AG20443 (cell line): ENCODE measurements at places on chromosomes 6 and 20.
A peak's percentile ranks its signal among the peaks of the same experiment; 100 is the strongest.

DNA sequence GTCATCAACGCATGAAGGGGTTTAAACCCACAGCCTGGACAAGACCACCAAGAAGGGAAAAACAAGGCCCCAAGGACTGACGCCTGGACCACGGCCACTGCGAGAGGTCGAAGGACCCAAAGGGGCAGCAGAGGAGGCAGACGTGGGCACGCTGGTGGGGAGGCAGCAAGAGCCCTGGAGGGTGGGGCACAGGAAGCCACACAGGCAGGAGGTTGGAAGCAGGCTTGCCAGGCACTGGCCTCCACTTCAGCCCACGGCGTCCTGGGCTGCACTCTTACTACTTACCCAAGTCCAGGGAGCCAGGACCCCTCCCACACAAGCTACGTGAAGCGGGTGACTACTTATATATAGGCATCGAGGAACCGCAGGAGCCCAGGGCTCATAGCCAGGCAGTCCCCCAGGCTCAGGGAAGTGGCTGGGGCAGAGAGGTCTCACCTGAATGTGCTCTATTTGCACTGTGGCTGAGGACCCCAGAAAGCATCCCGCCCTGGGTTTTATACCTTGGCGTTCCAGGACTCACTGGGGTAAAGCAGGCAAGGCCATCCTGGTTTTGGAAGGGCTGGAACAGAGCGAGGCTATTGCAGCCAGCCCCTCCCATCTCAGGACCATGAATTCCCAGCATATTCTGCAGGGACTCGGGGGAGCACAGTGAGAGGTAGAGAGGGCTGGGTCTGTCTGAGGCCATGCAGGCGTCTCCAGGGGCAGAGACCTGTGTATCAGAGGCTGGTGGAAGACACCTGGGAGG is 113.8 kb upstream of the AFDN start:
- DNase-seq = no peak

DNA sequence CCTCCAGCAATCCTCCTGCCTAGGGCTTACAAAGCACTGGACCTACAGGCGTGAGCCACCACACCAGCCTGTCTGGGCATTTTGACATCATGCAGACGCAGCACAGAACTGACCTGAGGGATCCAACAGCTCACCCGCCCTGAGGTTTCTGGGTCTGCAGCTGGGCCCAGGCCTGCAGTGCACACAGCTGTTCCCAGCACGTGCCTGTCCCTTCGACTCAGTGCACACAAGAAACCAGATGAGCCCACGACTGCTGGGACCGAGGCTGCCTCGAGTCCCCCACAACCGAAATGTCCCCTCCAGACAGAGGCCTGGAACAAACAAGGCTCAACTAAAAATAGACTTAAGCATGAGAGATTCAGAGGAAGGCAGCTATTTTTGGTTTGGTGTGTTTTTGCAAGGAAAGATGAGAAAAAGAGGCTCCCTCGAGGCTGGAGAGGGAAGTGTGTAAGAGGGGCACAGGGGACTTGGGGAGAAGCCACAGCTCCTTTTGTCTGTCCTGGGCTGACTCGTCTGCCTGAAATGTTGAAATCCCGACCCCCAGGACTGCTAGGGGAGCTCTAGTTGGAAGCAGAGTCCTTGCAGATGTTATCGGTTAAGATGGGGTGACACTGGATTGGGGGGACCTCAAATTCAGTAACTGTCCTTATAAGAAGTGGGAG is 66.3 kb downstream of the YTHDF1 start:
- no peak for DNase-seq

GRCh38 chr20:51650685-51651134 is 108.2 kb upstream of the NFATC2 start:
- DNase-seq = peak; percentile 40

DNA sequence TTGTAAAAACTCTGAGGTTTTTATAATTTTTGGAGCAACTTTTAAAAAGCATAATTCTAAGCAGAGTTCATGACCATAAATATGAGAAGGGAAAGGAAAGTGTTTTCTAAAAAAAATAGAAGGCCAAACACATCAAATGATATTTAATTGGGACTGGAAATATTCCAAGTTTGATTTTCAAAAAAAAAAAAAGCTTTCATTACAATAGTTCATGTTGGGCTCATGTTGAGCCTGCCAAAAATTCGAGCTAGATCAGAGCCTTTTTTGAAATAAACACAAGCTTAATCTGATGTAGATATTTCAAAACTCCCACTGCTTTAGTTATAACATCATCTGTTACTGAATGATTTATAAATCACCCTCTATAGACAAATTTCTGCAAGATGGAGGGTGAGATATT is 163.4 kb upstream of the DEFB112 start:
- no peak for DNase-seq

DNA sequence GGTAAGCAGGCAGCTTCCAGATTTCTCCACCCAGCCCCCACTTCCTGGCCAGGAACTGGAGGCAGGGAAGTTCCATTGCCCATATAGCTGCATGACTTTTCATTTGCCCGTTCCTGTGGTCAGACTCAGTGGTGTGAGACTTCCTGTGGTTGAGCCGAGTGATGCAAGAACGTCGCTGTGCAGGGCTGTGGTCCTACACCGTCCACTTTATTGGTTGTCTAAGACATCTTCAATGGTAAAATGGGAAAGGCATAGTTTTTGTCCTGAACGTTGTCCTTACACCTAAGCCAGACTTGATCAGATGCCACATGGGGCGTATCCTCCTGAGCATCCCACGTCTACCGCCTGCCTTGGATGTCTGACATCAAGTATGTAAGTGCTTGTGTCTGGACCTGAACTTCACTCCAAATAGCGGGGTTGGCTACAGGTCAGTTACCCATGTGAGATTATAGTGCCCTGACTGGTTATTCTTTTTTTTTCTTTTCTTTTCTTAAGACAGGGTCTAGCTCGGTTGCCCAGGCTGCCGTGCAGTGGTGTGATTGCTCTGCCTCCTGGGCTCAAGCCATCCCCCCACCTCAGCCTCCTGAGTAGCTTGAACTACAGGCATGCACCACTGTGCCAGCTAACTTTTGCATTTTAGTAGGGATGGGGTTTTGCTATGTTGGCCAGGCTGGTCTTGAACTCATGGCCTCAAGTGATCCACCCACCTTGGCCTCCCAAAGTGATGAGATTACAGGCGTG is 25.9 kb upstream of the GTSF1L start:
- DNase-seq = peak; percentile 88

GRCh38 chr20:61659994-61660346 is 405.7 kb downstream of the TAF4 start:
- no peak for DNase-seq

DNA sequence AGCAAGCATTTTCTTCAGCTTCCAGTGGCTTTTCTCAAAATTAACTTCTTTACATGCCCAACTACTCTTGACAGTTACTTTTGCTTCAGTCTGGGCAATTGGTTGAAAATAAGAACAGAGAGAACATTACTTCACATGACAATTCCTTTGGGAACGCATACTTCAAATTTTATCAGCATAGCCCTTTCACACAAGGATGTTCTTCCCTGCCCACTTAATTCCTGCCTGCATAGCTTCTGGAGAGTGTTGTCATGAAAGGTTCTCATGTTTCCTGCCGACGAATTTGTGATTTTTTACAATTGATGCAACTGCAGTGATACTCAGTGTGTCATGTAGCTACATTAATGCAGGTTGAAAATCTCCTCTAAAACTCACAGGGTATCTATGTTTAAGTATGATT is 22.0 kb upstream of the SNRNP48 start:
- peak; percentile 79 for DNase-seq

GRCh38 chr6:163418311-163419029 is 4.0 kb downstream of the QKI start:
- no peak for DNase-seq

DNA sequence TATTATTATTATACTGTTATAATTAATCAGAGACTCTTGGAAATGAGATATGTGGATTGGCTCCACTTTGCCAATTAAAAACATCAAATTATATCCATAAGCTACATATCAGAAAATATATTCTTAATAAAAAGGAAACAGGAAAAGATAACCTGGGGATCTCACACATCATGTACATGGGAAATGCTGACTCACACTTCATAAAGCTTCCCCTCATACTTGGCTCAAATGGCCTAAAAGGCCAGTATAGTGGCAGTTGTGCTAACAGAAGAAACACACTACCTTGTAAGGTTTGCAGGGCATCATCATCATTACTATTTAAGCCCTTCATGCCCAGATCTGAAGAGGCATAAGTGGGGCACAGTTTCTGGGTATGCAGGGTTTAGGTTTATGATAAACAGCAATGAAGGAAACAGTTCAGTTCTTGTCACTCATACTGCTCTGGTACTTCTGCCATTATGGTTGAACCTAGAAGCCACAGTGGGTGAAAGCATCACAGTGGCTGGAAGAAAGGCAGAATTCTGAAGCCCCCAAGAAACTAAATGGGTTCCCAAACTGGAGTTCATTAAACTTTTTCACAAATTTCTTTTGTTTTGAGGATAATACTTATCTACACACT is 60.6 kb downstream of the BTBD9 start:
- DNase-seq = no peak

GRCh38 chr6:163289447-163289846 is 125.1 kb upstream of the QKI start:
- no peak for DNase-seq

- DNase-seq = peak; percentile 43
These were observed 60.5 kb downstream of the ZMYND8 start for GRCh38 chr20:47295921-47296426.

- DNase-seq = peak; percentile 88
These were observed 4.9 kb downstream of the VSTM2L start for GRCh38 chr20:37907677-37908401.

DNA sequence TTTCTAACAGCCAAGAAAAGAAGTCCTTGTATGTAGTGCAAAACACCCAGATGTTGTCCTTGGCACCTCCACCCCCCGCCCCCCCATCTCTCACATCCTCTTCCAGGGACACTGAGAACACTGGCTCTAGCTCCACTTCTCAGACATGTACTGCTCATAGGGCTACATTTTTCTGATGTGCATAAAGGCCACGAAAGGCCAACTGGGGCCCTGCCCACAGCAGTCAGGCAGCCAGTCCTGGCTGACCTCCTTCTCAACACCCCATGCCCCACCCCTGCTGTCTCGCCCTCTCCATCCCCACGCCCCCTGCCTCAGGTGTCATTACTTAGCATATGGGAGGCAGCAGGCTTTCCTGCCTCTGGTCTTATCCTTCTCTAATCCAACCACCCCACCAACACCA is 11.3 kb downstream of the GABRR1 start:
- no peak for DNase-seq

DNA sequence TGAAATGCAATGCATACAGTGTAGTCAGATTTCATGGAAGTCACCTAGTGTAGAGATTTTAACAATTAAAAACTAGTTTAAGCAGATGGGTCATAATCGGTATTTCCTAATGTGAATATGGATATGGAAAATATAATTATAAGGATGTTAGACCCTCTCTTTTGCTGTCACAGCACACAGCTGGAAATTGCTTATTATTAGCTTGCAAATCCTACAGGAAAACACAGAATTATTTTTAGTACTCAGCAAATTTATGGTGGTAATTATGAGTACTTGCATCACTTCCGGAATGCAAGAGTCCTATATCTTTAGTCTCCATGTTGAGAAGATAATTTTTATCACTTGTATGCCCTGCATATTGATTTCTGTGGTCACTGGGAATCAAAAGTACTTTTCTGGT is 993.6 kb downstream of the KIF16B start:
- no peak for DNase-seq

DNA sequence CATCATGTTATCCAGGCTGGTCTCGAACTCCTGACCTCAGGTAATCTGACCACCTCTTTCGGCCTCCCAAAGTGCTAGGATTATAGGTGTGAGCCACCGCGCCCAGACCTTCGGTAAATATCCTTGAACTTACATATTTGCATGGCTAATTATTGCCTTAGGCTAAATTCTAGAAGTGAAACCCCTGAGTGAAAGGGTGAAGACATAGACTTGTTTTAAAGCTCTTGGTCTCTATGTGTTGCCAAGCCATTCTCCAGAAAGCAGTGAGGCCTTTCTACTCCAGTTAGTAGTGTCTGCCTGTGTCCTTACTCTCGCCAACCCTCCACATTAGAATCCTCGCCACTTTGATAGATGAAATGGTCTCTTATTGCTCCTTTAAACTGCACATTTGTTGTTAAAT is 2.6 kb upstream of the NOTCH4 start:
- no peak for DNase-seq
